Activated CD8-positive, alpha-beta memory T cell treated with anti-CD3 and anti-CD28 coated beads for 1 hour (primary cell): ENCODE measurements at places on chromosomes 6 and 20.

- no peak for DNase-seq
Measured at GRCh38 chr6:4371207-4371921, 236.0 kb upstream of the ECI2 start.

- DNase-seq: peak; percentile 19
Measured at GRCh38 chr20:35226884-35227681, 593 bp downstream of the MMP24 start.

DNA sequence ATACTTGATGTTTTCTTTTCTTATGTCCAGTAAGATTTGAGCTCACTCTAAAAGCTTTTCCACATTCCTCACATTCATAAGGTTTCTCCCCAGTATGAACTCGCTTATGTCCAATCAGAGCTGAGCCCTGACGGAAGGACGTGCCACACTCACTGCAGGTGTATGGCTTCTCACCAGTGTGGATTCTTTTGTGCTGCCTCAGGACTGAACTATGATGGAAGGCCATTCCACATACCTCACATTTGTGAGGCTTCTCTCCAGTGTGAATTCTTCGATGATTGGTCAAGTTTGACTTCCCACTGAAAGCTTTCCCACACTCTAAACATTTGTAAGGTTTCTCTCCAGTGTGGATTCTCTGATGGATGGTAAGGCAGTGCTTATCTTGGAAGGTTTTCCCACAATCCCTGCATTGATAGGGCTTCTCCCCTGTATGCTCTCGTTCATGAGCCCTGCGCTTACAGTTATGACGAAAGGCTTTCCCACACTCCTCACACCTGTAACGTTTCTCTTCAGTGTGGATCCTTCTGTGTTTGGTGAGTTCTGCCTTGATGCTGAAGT, 9.9 kb downstream of the ZNF311 start:
- no peak for DNase-seq

GRCh38 chr6:31927242-31927862, at the start of gene C2:
TSS of gene C2 (plus strand) at chr6:31927717. CDS start at chr6:31927753, 36 bp downstream.
- DNase-seq: no peak

- DNase-seq: no peak
Measured at GRCh38 chr20:8339349-8339748, 207.3 kb downstream of the PLCB1 start.

DNA sequence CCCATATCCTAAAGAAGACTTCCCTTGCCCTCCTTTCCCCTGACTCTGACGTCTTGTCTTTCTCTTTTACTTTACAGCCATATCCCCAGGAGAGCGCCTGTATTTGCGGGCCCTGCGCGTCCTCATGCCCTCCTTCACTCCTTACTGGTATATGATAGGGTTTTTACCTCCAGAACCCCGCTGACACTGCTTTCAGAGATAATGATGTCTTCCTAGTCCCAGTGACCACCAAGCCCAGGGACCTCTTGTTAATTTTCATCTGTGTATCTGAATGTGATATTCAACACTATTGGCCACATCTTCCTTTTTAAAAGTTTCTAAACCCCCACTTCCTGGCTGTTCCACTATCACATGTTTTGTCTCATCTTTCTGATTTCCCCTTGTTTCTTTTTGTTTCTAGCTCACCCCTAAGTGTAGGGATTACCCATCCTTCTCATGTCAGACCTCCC, 102.0 kb downstream of the HIVEP1 start:
- no peak for DNase-seq
